ENCODE measurements at places on chromosomes 2 and 18. TPM values are rescaled to one million over a fixed set of nuclear protein-coding genes. Genes with fewer than 3 reads are reported as not detected.

RABL2A gene
- total RNA-seq, result 5.2 TPM

- no peak for DNase-seq
These were observed 16.4 kb upstream of the ST3GAL5 start for GRCh38 chr2:85905187-85905666.

- peak; percentile 74 for DNase-seq
These were observed 150.6 kb downstream of the RTN4 start for GRCh38 chr2:54899576-54900200.

GRCh38 chr2:102357937-102358336, 2.3 kb downstream of the IL18R1 start:
- DNase-seq, result no peak

SERPINB3 gene
- total RNA-seq, result not detected

TFCP2L1 gene
- 0.13 TPM for total RNA-seq

IL36B gene
- not detected for total RNA-seq

- peak; percentile 72 for DNase-seq
These were observed 14.9 kb upstream of the KLF11 start for GRCh38 chr2:10028407-10028987.

GRCh38 chr2:186995092-186995491, 146.1 kb upstream of the ZSWIM2 start:
- DNase-seq, result no peak

TMEM185B gene
- 29.1 TPM for total RNA-seq

DNA sequence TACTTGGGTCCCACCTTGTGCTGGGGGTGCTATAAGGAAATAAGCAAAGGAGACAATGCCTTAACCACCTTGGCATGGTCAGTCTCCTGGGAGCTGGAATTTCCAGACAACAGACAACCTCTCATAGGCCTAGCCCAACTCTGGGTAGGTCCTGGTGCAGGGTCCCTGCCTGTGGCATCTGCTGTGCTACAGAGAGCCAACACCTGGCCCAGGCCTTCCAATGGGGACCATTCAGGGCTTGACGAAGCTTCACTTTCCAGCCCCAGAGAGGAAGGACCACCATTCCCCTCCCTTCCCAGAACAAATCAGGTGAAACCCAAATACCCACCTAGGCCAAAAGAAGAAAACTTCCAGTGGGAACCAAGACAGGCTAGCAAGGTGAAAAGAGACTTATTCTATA, 82.8 kb downstream of the SMAD7 start:
- no peak for DNase-seq

DNA sequence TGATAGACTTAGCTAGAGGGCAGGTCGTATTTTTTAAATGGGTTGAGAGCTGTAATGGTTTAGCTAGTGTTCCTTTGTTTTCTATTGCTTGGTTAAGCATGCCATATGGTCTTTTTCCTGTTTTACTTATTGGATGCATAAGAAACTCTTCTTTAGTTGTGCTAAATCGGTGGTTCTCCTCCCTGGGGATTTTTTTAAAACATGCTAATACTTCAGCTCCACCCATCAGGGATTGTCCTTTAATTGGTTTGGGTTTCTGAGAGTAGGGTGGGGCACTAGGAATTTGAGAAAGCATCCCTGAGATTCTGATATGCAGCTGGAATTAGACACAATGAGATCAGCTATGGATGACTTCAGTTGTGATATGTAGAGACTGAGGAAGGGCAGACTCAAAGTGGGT, 497.2 kb downstream of the THSD7B start:
- DNase-seq, result no peak

PIEZO2 gene
- total RNA-seq, result 0.61 TPM

TEKT4 gene
- total RNA-seq, result not detected

CFAP210 gene
- not detected for total RNA-seq

- DNase-seq, result no peak
These were observed 146.6 kb downstream of the CDH19 start for GRCh38 chr18:66457245-66457644.

PLEKHA3 gene
- 14.0 TPM for total RNA-seq

DNA sequence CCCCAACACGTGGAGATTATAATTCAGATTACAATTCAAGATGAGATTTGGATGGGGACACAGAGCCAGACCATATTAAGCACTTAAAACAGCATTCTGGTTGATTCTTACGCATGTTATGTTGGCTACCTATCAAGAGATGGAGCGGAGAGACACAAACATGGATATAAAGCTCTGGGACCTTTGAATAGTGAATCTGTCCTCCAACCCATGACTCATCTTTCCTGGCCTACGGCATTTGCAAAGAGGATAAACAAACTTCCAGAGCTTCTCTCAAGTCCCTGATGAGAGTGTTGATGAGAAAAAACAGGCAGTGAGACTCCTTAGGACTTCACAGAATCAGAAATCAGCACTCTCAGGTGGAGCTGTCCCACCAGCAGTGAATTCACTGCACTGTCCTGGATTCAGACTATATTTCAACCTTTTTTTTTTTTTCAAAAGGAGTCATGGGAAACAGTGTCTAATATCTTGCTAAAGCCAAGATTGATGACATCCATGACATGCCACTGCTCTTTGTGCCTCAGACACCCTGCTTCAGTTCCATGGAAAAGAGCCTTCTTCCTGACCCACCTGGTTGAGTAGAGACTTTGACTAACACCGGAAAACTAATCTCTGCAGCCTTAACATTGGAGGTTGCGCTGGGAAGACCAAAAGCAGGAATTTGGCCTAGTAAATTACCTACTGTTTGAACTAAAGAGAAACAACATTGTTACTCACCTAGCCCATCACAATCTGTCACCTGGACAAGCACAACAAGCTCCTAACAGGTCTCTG, 62.1 kb upstream of the NPAS2 start:
- DNase-seq, result peak; percentile 89

GRCh38 chr2:32260376-32260775, 4.3 kb downstream of the NLRC4 start:
- no peak for DNase-seq

GRCh38 chr2:199870581-199870980, 19.6 kb upstream of the FTCDNL1 start:
- no peak for DNase-seq

Data from SK-MEL-5 (cell line).